Stimulated activated CD8-positive, alpha-beta memory T cell treated with anti-CD3 and anti-CD28 coated beads, Interleukin-7, amount 100 ng/mL, for 24 hours (primary cell): ENCODE measurements at places on chromosomes 11 and 22.

DNA sequence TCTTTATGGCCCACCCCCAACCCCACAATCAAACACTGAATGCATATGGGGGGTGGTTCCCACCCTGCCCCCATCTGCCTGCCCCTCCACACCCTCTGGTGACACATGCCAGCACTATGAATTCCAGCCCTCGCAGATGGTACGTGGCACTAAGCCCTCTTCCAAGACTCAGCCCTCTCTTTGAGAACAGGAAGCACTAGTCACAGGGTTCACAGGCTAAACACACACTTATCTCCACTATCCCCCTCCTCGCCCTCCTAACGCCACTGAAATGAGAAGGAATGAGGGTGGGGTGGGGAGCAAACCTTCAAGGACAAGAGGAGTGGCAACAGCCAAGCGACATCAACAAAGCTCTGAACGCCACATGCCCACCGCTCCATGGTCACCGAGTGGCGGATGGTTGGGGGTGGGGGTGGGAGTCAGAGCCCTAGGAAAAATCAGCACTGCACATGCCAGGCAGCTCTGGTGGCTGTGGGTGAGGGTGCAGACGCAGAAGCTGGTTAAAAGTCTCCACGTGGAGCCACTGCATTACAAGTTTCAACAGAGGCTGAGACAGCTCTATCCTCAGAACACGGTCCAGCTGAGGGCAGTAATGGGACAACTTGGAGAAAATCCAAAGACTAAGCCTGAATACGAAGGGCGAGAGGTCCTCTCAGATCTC, 33.6 kb downstream of the TMEM184B start:
- DNase-seq = no peak

DNA sequence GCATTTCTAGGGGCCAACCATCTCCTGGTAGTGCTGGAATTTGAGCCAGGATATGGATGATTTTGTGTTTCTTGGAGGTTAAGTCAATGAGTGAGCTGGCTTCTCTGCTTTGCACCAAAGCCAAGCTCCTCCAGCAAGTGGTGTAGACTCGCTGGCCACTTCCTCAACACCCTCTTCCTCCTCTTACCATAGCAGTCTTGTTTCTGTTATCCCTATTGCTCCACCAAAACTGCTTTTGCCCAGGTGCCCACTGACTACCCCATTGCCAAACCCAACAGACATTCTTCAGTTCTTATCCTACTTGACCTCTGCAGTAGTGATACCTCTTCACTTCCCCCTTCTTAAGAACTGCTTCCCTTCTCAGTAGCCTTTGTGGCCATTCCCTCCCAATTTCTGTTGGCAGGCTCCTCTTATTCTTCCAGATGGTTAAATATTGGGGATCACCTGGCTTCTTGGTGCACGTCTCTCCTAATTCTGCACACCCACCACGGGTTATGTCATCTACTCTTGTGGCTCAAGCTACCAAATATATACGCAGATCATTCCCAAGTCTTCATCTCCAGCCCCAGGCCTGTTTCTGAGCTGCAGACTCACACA, 7.0 kb upstream of the PRG2 start:
- DNase-seq = no peak

GRCh38 chr11:78402847-78403246, 14.8 kb downstream of the GAB2 start:
- no peak for DNase-seq

DNA sequence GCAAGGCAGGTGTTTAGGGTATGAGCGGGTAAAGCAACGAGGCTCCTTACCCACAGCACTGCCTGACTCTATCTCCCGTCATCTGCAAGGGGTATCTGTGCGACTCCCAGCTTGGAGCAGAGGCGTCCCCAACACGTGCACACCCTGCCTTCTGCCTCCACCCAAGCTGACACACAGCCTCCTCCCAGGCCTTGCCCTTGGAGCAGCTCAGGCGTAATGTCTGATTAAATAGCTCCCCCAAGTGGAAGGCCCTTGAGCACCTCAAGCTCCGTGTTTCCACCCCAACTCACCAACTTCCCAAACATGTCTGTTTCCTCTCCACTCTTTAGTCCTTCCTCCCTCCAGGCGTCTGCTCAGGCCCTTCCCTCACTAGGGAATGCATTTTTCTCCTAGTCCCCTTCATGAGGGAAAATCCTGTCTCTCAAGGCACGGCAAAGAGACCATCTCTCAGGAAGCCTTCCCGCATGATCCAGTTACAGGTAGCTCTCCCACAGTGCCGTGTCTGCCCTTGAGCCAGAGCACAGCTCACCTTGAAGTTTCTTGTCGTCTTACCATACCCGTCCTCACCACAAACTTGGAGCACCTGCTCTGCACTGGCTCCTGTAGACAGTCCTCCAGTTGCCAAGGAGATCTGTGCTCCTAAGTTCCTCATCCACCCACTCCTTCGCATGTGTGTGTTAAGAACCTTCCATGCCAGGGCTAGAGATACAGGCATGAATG, 15.8 kb downstream of the CYB5R2 start:
- no peak for DNase-seq

DNA sequence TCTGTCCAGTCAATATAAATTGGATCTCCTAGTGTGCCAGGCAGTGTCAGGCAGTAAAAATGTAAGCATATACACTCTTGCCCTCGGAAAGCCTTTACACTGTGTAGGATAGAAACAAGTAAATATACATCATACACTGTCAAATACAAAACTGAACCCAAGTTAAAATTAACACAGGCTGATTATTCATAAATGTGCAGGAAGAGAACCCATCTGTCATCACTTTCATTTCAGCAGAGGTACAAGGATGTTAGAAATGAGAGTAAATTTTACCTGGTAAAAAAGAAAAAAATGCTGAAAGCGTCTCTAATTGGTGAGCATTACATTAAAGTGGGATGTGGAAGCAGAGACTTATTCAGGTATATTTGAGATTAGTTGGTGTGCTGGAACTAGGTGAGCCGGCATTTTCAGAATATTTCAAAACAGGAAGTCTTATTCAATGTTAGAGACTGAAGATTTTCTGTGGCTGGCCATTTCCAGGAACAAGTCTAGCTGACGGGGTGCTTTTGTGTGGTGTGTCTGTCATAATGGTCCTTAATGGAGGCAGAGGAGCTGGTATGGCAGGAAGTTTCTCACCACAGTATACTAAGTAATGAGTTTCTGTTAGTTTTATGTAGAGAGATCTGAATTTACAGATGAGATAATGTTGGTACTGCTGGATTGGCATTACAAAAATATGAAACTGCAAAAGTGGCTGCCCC, 192.6 kb downstream of the CASP12 start:
- peak; percentile 15 for DNase-seq

DNA sequence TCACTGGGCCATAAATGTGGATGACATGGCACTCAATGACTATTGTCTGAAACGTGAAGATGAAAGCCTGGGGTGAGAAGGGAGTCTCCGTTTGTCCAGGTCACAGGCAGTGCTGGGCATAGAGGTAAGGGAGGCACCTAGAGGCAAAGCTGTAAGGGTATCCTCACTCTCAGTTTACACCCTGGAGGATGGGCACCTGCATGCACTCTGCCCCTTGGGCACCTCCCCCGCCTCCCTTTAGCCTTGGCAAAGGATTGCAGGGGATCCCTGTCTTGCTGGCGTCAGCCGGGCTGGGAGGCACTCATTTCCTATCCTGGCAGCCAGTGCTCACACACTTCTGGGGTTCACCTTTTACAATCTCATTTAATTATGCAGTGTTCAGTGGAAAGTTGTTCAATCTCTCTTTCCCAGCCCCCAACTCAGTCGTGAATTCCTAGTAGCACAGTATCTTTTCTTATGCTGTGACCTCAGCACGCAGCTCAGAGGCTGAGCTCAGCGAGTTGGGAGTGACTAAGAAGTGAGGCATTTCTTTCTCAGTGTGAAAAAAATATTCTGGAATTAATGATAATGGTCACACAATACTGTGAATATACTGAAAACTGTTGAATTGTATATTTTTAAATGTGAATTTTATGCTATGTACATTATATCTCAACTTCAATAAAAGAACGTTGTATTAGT, 866.6 kb downstream of the BRD1 start:
- DNase-seq = no peak

DNA sequence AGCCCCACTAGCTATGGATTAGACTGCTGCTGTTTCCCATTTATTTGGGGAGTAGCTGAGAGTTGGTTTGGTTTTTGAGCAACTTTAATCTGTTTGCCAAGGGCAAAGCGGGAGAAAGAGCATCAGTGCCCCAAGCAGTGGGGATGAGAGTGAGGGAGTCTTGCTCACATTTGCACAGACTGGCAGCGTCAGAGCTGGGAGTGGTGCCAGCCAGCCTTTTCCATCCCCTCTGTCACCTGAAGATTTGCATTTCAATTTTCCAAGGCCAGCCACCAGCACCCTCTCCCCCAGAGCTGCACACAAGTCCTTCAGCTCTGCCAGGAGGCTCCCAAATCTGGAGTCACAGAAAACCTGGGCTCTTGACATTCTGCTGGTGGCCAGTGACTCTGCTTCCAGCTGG, 21.0 kb upstream of the UVRAG start:
- DNase-seq = no peak

DNA sequence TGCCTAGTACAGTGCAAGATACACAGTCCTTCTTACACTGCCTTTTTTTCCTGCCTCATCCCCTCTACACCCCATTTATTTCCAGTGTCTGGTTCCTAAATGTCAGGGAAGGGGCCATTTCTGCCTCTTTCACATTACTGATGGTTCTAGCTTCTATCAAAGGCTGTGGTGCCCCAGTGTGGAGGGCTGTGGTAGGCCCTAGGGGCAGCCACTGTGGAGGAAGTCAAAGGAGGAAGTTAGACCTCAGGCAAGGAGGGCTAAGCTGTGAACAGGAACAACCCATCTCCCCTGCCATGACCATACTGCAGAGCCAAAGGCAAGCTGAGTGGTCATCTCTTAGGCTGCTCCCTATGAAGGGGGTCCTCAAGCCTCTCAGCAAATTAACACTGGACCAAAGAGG, 81.9 kb upstream of the CRTAM start:
- DNase-seq = no peak

GRCh38 chr11:64879244-64879900, 951 bp upstream of the EHD1 start:
- DNase-seq = no peak

DNA sequence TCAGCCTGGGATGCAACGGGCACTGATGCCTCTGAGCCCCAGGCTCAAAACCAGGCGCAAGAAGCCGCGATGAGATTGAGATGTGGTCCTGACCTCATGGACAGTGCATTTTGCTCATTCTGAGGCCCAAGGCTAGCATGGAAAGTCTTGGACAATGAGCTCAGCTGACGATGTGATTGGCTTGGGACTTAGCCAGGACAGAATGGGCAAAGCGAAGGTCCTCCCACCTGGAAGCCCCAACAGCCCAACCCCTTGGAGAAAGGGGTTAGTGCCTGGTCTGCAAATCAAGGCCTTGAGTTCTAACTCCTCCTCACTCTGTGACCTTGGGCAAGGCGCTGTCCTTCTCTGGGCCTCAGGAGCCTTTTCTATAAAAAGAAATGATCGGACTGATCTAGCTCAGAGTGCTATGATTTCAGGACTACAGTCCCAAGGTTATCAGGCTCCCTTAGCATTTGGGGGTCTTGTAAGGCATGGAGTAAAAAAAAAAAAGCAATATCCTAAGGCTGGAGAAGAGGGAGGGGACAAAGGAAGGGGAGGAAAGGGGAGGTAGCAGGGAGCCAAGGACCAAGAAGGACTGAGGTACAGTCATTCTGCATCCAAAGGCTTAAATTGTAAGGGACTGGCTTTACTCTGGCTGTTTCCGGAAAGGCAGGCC, 2.7 kb downstream of the SLC43A3 start:
- DNase-seq = no peak

- no peak for DNase-seq
These were observed 48.9 kb upstream of the MYEOV start for GRCh38 chr11:69245041-69245440.
